ENCODE measurements at places on chromosomes 1 and 21.

DNA sequence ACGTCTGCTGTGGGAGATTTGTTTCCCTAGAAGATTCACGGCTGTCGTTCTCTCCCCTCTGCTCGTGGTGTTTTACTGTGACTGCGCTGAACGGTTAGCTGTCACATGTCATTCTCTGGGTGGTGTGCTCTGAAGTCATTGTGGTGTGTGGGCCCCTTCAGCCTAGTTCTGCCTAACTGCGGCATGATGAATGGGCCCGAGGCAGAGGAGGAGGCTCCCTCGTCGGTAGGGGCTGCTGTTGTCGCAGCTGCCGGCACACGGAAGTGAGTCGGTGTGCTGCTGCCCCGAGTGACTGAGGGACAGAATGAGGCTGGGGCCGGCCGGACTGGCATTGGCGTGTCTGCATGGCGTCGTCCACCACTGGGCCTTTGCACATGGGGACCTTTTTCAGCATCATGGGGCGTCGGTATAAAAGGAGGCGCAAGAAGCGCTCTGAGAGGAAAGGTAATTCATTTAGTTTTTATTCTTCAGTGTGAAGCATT is 77.9 kb downstream of the ADARB1 start:
- no peak overlapping the region for H3K27ac ChIP-seq
- DNase-seq: no peak
- no peaks in the 10 kb centered on the region for H3K4me1 ChIP-seq
- no peaks in the 10 kb centered on the region for H3K27me3 ChIP-seq

DNA sequence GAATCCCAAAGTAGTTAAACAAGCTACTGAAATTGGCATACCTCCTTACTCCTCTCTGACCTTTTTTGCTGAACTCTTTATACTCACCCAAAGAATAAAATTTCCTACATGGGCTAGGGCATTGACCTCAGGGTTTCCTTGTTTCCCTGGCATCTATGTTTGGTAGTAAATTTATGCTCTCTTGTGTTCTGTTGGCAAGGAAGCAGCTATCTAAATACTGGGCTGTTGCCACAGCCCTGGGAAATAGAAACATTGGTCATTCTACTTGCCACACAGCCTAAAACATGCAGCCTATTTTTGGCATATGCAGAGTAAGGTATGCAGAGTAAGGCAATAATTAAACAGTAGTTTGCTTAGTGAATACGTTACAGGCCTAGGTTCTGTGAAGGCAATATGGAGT is 351.4 kb downstream of the HLX start:
- no peaks in the 10 kb centered on the region for H3K27me3 ChIP-seq
- DNase-seq: peak; percentile 15
- peak overlapping the region; percentile 10 for H3K27ac ChIP-seq
- no peak overlapping the region for H3K4me3 ChIP-seq
- H3K36me3 ChIP-seq: no peaks in the 10 kb centered on the region
- H3K4me1 ChIP-seq: peaks cover 19% of the 10 kb centered on the region

GRCh38 chr1:231774719-231775335 is 148.2 kb downstream of the DISC1 start:
- H3K27ac ChIP-seq: no peak overlapping the region
- DNase-seq: no peak
- no peak overlapping the region for H3K4me3 ChIP-seq
- H3K27me3 ChIP-seq: no peaks in the 10 kb centered on the region
- H3K4me1 ChIP-seq: peaks cover 27% of the 10 kb centered on the region

DNA sequence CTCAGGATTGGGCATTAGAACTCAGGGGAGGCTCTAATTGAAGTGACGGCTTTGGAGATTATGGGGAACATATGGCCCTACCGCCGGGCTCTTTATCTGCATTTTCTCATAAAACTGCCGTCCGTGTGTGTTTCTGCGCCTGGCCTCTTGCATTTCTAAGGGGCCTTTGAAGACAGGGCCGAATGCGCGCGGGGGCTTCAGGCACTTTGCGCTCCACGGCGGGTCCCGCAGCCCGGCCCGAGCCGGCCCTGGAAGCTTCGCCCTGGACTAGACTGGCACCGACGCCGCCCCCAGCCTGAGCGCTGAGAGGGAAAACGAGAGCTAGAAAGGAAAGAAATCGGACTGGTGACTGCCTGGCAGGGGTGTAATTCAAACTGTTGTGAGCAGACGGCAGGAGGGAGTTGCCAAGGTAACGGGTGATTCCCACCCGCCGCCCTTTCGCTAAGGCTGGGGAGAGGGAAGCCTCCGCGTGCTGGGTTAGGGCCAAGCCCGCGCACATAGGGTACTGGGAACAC is 120.7 kb downstream of the LMX1A start:
- no peak overlapping the region for H3K27ac ChIP-seq
- peak overlapping the region; percentile 58 for H3K4me3 ChIP-seq
- peaks cover 17% of the 10 kb centered on the region for H3K27me3 ChIP-seq
- DNase-seq: no peak

DNA sequence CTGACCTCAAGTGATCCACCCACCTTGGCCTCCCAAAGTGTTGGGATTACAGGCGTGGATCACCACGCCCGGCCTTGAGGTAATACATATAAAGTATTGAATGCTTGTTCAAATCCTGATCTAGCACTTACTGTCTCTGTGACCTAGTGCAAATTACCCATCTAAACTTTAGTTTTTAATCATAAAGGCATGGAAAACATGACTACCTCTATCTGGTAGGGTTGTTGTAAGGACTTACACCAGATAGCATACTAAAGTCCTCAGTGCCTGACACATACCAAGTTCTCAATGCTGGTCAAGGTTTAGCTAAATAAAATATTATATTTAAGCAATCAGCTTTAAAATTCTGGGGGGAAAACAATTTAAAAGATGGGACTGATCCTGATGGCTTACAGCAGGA is 38.3 kb downstream of the RAB3GAP2 start:
- H3K27ac ChIP-seq: no peak overlapping the region
- peaks cover 7% of the 10 kb centered on the region for H3K4me1 ChIP-seq
- DNase-seq: no peak
- H3K36me3 ChIP-seq: no peaks in the 10 kb centered on the region
- no peak overlapping the region for H3K4me3 ChIP-seq

DNA sequence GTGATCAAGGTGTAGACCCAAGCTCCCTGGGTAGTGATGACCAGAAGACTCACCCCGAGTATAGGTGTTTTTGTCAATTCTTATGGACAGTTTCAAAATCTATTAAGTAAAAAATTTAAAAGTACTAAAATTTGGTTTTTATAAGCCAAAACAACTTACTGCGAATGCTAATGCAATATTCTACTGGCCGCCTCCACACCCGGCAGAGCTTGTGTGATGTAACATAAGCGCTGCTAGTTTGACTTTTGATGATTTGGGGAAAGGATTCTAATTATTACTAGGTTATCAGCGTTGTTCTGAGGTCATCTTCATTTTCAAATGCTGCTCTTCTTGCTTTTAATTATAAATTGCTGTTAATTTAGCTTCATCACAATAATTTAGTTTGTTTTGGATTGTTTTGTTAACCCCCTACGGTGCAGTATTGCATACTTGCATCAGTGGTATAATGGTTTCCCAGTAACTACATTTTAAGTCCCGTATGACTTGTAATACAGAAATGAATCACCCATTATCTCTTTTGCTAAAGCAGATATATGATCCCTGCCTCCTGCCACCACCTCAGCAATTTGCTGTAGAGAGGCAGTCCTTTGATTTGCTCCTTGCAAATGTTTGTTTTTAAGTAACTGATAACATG is 178.0 kb downstream of the SDCCAG8 start:
- H3K27me3 ChIP-seq: no peaks in the 10 kb centered on the region
- H3K4me3 ChIP-seq: no peak overlapping the region
- H3K27ac ChIP-seq: no peak overlapping the region
- no peaks in the 10 kb centered on the region for H3K4me1 ChIP-seq
- no peak for DNase-seq
- H3K36me3 ChIP-seq: peaks cover 5% of the 10 kb centered on the region

- peaks cover 91% of the 10 kb centered on the region for H3K4me1 ChIP-seq
- no peaks in the 10 kb centered on the region for H3K36me3 ChIP-seq
- no peak for DNase-seq
Observed at GRCh38 chr1:42324398-42325013, 10.5 kb downstream of the FOXJ3 start.

Data from gastrocnemius medialis (tissue), 4 donors.